ENCODE measurements at places on chromosomes 5 and 9.

GRCh38 chr5:65151614-65152013 is 330.1 kb downstream of the ADAMTS6 start:
- DNase-seq = no peak

DNA sequence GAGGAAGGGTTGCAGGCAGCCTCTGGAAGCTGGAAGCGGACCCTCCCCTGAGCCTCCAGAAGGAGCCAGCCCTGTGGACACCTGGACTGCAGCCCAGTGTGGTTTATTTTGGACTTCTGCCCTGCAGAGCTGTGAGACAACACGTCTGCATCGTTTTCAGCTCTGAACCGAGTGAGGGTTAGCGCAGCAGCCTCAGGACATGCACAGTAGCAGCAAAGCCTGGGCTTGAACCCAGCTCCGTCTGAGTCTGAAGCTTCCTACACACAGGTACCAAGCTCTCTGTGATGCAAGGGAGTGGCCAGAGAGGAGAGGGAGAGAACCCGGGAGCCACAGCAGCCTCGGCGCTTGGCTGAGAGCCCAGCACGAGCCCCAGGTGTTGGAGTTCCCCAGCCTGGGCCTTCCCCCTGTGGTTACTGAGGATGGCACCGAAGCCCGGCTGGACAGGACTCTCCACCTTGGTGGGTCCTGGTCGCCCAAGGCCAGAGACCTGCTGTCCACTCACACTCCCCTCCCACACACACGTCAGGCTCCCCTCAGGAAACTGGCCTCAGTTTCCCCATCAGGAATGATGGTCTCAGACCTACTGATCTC is 128.2 kb downstream of the OLFM1 start:
- DNase-seq = no peak

GRCh38 chr9:114319147-114319546 is 3.8 kb upstream of the ORM1 start:
- no peak for DNase-seq

GRCh38 chr5:126794157-126794828 is 17.4 kb downstream of the LMNB1 start:
- DNase-seq = no peak

GRCh38 chr9:111674319-111674718 is 12.9 kb downstream of the GNG10 start:
- DNase-seq = no peak

GRCh38 chr9:36443581-36443980 is 43.5 kb upstream of the RNF38 start:
- no peak for DNase-seq

DNA sequence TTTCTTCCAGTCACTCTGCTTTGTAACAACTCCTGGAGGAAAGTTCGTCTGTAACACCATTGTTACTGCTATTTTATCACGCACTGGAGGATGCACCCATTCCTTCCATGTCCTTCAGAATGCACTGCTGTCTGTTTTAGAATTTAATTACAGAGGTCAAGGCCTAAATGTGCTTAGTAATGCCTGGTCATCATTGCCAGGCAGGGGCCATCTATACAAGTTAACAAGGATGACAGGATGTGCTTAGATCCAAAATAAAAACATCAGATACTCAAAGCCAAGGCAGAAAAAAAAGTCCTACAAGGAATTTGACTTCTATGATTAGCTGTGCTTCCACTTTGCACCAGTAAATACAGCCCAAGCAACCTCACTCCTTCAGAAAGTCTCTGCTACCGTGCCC is 371.4 kb downstream of the SEMA5A start:
- DNase-seq = no peak

DNA sequence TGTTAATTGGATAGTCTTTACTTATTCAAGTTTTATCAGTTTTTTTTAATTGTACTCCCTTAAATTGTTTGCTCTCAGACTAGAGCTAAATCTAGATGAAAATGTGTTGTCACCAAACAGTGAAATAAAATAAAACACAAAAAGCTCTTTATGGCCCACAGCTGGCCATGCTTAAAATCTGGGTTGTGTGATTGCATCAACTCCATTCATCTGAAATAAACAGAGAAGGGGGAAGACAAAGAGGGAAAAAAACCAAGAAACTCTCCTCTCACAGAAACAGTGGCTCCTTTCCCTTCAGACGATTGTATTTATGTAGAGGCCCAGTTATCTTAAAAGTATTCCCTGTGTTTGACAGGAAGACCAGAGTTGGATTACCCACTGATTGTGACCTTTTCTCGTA is 422.4 kb downstream of the IRX1 start:
- DNase-seq = no peak

DNA sequence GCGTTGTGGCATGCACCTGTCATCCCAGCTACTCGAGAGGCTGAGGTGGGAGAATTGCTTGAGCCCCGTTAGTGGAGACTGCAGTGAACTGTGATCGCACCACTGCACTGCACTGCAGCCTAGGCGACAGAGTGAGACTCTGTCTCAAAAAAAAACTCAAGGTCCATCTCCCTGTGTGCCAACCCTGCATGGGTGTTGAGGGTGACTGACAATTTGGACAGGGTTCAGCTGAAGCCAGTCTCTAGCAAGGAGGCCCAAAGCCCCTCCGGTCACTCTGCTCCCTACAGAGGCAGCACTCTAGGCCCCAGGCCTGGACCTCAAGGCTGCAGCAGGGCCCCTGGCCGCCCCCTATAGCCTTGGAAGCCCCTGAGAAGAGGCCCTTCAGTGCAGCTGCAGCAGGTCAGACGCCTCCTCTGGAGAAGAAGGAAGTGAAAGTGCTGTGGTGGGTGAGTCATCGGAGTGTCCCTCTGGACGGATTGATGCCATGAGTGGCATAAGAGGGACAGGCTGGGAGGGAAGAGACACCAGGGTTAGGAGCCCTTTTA is 39.2 kb upstream of the NEK6 start:
- DNase-seq = no peak
